Activated CD8-positive, alpha-beta memory T cell treated with anti-CD3 and anti-CD28 coated beads for 1 hour (primary cell): ENCODE measurements at places on chromosomes 1 and 21.

DNA sequence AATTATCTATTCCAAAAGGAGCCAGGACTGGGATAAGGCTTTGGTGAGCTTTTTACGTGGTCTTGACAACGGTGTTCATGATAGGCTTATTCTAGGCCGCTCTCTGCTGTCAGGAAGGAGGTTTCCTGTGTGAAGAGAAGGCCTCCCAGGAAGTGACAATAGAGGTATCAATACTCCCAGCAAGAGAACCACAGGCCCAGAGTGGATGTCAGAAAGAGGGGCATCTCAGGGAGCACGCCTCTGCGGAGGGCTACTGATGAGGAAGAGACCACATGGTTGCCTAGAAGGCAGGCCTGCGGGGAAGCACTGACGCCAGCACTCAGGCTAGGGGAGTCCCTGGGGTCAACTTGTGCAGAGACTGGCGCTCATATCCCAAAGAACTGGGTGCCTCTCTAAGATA lies 60.4 kb downstream of the ITPKB start:
- DNase-seq: no peak

DNA sequence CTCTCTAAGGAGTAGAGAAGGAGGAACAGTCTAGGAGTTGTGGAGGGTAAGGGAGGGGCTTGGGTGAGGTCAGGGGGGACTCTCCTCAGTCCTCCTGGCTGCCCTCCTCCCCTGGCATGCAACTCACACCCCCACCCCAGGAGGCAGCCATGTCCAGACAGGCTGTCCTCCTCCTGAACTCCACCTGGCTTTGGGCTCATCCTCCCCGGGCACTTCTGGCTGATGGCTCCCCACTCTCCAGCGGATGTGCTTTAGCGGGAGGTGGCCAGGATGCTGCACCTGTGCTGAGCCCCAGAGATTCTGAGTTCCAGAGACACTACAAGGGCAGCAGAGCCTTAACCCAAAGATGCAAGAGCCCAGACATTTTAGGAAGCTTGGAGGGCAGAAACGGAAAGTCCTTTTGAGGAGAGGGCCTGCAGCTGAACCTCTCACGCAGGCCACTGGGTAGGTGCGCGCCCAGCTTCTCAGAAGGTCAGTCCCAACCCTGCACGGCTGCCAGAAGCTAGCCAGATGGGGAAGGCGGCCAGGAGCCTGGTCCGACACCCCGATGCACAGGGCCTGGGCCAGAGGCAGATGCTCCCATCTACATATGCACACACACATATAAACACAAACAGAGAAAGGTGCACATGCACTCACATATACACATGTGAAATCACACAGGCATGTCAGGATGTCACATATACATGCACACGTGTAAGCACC lies 83.4 kb downstream of the PDE9A start:
- DNase-seq: no peak

- no peak for DNase-seq
These were observed 40.0 kb upstream of the PRMT6 start for GRCh38 chr1:107016376-107016978.

- DNase-seq: no peak
These were observed 4.5 kb downstream of the SYT6 start for GRCh38 chr1:114149211-114149610.

- DNase-seq: no peak
These were observed 239.6 kb upstream of the FGGY start for GRCh38 chr1:59057211-59057694.

- DNase-seq: no peak
These were observed at the start of gene UBASH3A for GRCh38 chr21:42403611-42404231. UBASH3A (plus strand) TSS chr21:42403902; CDS start chr21:42403946, 44 bp downstream.

DNA sequence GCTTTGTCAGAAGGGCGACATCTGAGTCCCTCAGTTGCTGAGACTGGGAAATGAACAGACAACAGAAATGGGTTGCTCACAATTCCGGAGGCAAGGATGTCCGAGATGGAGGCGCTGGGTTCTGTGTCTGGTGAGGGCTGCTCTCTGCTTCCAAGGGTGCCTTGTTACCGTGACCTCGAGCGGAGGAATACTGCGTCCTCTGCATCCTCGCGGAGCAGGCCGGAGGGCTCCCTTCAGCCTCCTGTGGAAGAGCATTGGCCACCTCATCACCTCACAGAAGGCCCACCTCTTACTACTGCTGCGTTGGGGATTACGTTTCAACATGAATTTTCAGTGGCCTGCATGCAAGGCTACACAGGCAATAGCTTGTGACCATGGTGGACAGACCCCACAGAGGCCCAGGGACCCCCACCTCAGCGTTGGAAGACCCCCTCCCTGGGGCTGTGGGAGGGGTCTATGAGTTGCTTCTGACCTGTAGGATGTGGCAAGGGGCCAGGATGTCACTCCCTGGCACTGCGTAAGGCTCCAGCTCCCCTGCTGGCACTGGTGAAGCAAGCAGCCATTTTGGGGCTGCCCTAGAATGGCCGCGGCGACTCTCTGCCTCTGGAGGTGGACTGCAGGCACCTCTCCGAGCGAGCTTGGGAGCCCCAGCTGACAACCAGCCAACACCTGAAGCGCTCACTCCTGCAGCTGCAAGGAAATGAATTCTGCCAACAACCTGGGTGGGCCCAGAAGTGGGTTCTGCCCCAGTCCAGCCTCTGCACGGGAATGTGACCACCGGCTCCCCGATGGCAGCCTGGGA lies 36.3 kb upstream of the COL6A1 start:
- DNase-seq: no peak

DNA sequence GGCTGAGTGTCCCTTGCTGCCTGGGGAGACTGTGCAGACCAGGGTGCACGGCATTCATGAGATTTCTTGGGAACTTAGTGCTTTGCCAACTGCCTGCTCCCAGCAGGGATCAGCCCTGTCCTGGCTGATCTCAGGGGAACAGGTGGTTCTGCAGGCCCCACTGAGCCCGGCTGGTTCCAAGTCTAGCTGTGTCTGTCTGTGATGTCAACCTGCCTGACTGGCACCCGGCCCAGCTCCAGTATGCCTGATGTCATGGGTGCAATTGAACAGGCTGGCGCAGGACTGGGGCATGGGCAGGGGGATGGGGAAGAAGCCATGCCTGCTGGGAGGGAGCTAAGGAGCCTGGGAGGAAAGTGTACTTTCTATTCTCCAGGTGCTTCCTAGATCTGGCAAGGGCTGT lies 227.1 kb downstream of the GRIK3 start:
- no peak for DNase-seq

DNA sequence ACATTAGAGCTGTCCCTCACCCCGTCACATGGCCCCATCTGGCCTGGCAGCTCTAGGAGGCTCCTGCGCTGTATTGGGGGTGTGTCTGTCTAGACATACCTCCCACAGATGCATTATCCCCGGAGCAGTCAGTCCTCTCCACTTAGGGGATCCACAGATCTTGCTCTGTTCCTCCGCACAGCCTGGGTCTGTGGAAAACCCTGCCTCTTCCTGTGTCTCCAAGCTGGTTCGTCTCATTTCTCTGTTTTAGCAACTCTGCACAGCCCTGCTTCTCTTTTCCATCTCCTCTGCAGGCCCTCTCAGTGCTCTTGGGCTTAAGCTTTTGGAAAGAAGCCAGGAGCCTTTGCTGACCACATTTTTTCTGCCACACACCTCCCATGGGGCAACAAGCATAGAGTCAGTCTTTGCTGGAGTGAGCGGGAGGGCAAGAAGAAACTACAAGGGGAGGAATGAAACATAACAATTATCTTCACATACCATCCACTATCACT lies 241.5 kb downstream of the FOXD2 start:
- DNase-seq: no peak
